HCT116 (cell line): ENCODE measurements at places on chromosomes 7 and 10. TPM values are rescaled to one million over a fixed set of nuclear protein-coding genes. Genes with fewer than 3 reads are reported as not detected.
A peak's percentile ranks its signal among the peaks of the same experiment; 100 is the strongest.

DNA sequence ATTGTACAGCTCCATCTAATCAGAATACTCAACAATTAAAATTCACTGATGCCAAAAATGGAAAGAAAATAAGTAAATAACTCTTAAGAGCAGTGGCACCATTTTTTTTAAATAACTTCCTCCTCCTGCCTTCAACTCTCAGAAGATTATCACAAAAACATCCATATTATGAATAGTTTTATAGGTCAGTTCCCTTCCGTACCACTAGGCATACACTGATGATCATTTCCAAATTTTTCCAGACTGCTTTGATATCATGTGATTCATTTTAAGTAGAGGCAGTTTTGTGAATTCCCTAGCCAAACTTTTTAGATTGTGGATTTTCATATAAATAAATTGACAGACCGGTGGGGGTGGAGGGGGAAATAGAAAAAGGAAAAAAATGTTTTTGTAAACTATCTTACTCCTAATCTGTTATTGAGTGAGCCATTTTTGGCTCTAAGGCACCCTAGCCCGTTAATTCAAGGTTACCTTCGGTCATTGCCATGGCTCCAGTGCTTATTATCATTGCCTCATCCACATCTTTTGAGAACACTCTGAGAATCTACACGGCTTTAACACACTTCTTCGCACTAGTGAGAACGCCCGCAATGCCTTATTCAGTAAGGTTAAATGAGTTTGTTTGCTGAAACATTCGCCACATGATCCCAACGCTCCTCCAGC is 1.0 kb downstream of the FAM107B start:
- no peak for DNase-seq

MKI67 gene
- total RNA-seq: 202 TPM

DNA sequence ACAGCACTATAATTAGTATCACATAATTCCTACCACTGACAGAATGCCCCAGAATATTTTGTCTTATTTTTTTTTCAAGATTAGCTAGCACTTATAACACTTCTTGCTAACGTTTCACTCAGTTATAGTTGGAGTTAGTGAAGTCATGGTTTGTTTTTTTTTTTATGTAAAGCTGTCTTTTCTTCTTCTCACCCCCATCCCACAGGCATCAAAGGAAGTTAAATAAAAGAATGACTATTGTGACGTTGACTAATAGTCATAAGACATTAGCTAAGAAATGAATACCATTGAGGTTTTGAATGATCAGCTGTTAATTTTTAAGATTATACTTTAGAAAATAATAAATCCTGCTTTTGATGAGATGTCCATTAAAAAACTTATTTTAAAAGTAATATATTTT is 498.3 kb downstream of the GFRA1 start:
- DNase-seq: no peak

DNA sequence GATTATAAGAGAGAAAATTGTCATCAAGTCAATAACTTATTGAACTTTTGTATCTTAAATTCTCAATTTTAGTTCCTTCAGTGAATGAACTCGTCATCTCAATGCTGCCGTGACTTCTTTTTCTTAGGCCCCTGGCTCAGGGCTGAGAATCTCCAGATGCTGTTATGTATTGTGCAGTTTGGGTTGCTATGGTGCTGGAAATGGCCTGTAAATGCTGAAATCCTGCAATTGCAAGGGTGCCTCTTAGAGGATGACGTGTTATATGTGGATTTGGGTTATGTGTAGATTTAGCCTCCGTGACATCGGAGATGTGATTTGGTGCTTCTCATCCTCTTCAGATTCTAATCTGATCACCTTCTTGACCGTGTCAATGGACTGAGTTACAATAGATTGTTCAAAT is 55.7 kb upstream of the ZRANB1 start:
- no peak for DNase-seq

PAPOLB gene
- 0.20 TPM for total RNA-seq

DNA sequence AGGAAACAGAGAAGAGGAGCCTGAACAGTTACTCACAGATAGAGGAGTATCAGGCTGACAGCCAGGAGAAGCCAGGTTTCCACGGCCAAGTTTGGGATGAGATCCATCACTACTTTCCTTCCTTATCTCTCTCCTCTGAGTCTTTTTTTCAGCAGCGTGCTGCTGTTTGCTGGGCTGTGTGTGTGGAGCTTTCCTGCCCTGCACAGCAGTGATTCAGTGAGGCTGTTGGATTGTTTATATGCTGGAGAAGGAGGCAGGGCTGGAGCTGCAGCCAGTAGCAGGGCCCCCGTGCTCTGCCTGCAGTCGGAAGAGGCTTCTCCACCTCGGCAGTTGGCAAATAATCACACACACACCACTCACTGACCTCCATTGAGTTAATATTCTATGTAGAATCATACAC is at the start of gene CYP3A7:
CYP3A7 (minus strand) TSS at position 210 of the 400 bp plus-strand sequence; CDS start at position 107, 103 bp downstream.
- DNase-seq: no peak

DNA sequence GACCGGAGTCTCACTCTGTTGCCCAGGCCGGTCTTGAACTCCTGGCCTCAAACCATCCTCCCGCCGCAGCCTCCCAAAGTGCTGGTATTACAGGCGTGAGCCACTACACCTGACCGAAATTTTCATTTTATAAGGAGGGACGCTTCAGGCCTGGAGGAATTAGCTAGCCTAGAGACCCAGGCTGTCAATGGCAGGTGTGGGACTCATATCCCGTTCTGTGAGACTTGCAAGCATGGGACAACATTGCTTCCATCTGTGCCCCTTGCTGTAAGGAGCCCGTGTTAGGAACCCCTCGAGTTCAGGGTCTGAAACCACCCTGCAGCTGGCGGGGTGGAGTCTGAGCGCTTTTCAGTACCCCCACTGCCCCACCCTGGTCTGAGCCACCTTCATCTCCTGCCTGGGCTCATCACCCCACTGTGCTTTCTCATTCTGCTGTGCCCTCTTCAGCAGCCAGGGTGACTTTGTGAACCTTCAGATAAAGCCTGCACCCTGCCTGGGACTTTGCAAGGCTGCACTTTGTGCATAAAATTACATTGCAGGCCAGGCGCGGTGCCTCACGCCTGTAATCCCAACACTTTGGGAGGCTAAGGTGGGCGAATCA is 1.3 kb upstream of the DAGLB start:
- DNase-seq: no peak

DNA sequence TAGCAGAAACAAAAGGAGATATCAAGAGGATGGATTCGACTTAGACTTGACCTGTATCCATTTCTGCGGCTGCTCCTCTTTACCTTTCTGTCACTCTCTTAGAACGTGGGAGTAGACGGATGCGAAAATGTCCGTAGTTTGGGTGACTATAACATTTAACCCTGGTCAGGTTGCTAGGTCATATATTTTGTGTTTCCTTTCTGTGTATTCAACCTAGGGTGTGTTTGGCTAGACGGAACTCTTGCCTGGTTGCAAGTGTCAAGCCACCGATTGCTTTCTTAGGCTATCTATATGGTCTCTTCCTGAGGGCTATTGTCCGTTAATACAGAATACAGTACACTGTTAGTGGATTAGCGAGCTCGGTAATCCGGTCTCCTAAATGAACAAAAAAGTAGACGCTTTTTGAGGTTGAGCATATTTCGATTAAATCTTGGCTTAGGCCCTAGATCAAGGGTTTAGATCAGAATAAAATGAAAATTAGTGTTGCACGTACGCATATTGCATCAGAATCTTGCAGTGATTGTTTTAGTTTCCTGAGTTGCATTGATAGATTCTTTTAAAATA is 1.2 kb downstream of the PTEN start:
- DNase-seq: no peak

GRCh38 chr7:151745706-151746105 is 131.2 kb downstream of the PRKAG2 start:
- no peak for DNase-seq

DOCK1 gene
- total RNA-seq: 46.5 TPM

DNA sequence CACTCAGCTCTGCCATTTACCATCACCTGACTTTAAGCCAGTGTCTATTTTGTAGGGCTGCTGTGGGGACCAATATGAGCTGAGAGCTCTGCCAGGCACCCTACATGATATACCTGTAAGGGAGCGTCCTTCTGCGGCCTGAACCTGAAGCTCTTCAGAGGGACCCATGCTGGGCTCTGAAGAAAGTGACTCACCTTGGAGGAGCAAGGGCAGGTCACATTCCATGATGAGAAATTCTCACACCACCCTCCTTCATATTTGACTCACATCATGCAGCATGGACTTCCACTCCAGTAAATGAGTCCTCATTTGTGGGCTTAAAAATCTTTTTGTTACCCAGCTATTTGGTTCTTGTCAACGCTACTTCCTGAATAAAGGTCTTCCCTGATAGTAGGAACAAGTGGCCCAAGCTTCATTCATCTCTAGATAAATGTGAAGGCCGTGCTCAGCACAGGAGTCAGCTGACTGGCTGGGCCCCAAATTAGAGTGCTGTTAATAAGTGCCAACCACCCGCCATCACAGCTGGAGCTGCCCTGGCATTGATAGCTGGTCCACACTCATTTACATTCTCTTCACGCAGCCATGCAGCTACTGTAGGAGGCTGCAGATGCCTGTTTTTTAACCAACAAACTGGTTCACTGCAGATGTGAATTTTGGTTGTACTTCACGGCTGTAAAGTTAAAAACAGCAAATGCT is 78.4 kb downstream of the RNF216 start:
- DNase-seq: peak; percentile 24

CABCOCO1 gene
- not detected for total RNA-seq

GRCh38 chr7:143458263-143458662 is 15.0 kb downstream of the TAS2R60 start:
- no peak for DNase-seq

SPDYE2 gene
- not detected for total RNA-seq

DNA sequence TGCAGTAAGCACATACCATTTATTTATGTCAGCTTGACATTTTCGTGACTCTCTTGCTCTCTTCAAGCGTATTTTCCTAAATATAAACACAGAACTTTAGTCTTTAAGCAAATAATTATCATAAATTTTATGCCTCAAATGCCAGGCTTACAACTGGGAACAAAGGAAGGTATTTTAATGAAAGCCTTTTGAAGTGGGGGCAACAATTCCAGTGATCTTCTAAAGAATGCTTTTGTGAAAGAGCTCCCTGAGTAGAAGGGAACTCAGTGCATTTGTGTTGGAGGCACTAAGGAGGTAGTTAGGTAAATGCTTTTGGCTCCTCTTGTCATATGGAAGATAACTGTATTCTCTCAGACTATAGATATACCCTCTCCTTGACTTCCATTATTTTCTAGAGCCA is 104.9 kb downstream of the VPS50 start:
- no peak for DNase-seq

VAX1 gene
- total RNA-seq: not detected

DNA sequence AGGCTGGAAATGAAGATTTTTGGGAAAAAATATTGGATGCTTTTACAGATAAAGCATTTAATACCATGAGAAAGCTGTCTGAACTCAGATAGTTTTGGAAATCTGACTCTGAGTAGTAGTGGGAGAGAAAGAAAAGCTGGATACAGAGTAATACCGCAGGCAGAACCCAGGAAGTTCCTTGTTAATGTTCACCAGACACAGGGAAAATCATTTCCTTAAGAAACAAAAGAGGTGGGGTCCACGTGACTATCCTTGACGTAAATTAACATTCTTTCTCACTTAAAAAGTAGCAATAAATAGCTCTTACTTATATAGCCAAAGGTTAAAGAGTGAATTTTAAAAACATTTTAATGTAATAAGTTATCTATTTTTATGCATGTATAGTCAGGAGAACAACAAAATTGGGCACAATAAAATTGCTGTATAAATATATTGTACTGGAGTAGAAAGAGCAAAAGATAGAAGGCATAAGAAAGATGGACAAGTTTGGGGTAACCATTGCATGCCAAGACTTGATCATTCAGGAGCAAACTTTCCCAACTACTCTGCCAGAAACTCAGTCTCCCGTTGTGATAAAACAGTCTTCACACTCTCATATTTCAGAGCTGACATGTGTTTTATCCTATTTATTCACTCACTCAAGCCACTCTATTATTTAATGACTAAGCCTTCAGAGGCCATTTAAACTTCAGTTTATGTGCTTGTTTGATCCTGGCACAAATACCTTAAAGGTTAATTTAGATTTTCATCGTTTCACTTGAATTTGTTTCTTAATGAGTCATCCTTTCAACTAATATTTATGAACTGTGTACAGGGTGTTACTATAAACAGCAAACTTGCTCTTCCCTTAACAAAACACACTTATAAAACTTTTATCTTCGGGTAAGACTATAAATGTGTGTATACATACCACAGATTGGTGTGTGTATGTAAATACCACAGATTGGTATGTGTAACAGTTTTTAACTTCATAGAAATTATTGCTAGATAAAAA is 143.1 kb downstream of the GNAI1 start:
- peak; percentile 92 for DNase-seq

SLC16A12 gene
- total RNA-seq: not detected

- no peak for DNase-seq
These were observed 15.6 kb upstream of the KCNMA1 start for GRCh38 chr10:77653210-77653609.

FIGNL1 gene
- 28.1 TPM for total RNA-seq

CPA1 gene
- total RNA-seq: 11.9 TPM

ZNF107 gene
- 6.2 TPM for total RNA-seq
